ENCODE measurements at places on chromosomes 1 and 21.

GRCh38 chr1:40546957-40547356 is 15.5 kb downstream of the ZNF684 start:
- DNase-seq: no peak

DNA sequence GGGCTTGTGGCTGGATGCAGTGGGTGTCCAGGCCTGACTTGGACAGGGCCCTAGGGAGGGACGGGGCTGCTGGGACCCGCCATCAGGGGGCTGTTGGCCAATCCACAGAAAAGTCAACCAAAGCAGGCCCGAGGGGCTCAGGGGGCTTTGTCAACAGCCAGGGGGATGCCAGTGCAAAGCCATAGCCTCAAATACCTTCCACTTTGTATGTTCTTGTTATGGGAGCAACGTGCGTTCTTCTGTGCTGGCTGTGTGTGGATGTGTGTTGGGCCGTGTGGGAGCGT is 35.4 kb upstream of the ARF1 start:
- DNase-seq: no peak

DNA sequence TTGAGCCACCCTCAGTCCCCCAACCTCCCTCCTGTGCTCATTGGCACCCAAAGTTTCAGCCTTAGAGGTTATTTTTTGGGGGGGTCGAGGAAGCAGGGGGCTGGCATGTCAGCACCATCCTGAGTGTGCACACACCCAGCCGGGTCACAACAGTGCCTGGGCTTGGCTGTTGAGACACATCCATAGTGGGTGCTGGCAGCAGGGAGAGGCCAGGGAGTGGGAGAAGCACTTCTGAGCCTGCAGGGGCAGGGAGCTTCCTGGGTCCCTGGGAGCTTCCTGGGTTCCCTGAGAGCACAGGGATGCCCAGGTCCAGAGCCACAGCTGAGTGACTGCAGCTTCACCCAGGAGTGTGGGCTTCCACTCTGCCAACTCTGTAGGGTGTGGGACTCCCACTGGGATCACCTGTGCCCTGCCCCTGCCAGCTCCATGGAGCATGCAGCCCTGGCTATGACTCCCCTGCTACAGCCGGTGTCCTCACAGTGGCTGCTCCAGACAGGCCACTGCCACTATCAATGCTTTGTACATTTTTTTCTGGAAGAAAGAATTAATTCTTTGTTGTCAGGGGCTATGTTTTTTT is 240.4 kb downstream of the PTGER3 start:
- DNase-seq: no peak

DNA sequence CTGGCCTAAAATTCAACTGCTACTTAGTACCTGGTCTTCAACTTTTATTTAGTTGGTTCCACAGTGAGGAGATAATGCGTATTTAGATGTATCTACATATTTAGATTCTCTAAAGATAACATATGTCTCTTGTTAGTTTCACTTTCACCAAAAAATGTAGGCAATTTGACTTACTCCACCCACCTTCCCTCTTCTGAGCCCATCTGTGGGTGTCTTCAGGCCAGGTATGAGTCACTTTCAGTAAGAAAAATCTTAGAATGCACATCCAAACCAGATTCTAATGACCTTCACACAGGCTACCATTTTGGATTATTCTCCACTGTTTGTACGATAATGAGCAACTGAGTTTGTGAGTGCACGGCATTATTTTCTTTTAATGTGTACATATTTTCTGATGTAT is 501.7 kb downstream of the NEGR1 start:
- no peak for DNase-seq

DNA sequence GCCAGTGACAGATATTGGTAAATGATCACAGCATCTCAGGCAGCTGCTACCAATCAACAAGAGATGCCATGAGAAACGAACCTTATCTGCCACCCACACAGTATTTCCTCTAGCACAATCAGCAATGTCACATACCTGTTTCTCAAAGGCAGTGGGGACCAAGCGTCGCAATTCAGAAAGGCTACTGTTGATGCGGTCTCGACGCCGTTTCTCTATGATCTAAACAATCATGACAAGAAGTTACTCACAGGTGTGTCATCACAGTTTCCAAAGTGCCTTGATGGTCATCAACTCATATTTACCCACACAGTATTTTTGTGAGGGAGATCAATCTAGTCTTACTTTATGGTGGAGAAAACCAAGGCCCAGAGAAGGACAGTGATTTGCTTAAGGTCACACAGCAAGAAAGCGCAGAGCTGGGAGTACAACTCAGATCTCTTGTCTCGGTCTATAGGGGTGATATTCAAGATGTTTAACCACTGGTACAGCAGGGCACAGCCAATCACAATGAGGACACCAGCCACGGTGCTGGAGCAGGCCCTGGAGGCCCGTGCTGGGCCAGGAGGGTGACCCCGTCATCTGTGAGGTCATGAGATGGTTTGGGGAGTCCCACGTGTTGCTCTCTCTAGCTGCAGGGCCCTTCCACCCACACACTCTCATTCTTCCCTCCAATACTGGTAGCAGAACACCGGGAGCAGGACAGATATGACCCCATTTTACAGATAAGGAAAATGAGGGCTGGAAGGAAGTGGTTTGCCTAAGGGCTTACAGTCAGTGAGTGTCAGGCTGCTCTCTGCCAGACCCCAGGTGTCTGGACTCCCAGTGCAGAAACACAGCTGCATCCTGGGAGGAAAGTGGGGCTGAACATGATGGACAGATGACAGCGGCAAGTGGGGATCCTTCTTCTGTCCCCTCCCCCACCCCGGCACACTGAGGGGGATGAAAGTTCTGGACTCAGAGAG is 7.8 kb downstream of the HEYL start:
- no peak for DNase-seq

DNA sequence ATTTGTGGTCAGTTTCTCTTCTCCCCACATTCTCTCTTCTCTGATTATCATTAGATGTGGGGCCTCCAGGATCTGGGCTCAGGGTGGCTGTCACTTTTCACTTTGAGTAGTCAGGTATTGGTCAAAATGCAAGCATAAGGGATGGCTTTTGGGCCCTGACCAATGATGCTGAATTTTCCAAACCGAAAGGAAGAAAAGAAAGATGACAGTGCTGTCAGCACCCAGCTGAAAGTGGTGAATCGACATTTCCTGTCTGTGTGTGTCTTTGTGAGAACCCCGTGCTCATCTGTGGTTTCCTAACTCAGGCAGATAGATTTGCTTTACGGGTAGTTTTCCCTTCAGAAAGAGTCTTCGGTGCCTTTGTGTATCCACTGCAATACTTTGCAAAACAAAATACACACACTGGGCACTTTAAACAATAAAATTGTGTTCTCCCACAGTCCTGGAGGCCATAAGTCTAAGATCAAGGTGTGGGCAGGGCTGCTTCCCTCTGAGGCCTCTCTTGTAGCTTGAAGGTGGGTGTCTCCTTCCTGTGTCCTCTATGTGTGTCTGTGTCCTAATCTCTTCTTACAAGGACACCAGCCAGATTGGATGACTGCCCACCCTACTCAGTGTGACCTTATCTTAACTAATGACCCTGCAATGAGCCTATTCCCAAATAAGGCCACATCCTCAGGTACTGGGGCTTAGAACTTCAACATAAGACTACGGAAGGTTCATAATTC is 274.8 kb upstream of the AJAP1 start:
- DNase-seq: no peak

DNA sequence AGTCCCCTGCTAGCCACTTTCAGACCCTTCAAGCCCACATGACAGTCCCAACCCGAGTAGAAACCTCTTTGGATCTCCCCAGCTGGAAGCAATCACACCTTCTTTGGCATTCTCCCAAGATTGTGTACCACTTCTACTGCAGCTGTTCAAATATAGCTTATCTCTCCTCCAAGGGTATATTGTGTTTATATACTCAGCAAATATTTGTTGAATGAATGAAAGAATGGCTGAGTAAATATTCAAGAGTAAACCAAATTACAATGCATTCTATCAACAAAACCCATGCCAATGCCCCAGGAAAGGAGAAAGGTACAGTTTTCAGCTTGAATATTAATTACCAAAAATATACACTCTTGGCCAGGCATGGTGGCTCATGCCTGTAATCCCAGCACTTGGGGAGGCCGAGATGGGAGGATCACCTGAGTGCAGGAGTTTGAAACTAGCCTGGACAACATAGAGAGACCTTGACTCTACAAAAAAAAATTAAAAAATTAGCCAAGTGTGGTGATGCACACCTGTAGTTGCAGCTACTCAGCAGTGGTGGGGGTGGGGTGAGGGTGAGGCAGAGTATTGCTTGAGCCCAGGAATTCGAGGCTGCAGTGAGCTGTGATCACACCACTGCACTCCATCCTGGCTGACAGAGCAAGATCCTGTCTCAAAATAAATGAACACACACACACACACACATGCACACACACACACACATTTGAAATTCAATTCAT is 68.5 kb downstream of the NIBAN1 start:
- no peak for DNase-seq

DNA sequence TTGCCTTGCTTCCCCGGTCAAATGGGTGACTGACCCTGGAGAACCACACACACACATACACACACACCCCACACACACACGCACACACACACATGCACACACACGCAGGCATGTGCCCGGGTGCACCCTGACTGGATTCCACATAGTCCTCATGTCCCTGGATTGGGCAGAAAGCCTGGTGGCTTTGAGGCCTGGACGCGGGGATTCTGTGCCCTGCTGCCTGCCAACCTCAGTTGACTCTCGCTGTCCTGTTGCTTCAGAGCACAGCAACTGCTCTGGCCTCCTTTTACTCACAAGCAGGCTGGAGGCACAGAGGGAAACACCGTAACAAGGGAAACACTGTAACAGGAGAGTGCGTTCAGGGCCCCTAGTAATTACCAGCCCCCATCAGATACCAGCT is 6.4 kb downstream of the RORC start:
- DNase-seq: no peak

- DNase-seq: no peak
Observed at GRCh38 chr1:18302788-18303413, 177.8 kb upstream of the KLHDC7A start.

DNA sequence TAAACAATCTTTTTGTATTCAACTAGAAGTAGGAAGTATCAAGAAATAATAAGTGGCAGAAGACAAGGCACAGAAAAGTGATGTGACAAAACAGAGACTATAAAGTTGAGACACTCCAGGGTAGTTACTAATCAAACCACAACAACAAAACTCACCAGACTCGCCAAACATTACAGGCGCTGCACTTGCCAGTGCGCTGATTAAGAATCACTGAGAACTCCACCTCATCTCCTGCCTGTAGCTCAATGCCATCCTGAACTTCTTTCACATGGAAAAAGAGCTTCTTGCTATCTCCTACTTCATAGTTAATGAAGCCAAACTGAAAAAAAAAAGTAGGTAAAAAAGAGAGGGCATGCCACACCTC is 2.8 kb upstream of the NRAS start:
- DNase-seq: no peak

DNA sequence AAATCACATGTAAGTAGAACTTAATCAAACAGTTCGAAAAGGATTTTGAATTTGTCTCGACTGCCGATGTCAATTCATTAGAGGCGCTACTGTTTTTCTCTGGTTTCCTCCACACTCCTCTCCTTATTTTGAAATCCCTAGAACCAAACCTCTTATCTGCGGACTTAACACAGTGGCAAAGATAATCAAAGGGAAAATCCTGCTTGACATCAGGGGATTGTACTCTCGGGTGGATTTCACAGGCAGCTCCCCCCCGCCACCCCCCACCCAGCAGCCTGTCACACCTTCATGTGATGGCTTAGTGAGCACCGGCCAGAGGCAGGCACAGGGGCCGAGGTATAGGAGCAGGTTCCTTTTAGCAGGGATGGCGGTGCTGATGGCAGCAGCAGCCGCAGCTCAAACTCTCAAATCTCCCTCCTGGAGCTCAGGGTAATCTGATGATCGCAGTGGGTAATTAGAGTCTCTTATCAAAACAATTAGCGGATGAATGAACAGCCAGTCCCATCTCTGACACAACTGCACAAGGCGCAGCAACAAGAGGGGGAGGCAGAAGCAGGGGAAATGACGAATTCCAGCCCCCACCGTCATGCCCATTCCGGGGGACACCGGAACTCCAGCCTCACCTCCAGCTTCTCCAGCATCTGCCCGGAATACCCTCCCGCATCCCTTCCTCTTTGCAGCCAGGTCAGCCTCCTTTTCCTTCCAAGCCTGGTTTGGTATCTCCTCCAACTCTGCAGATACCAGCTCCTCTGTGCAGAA is 80.3 kb downstream of the SSBP3 start:
- DNase-seq: no peak

DNA sequence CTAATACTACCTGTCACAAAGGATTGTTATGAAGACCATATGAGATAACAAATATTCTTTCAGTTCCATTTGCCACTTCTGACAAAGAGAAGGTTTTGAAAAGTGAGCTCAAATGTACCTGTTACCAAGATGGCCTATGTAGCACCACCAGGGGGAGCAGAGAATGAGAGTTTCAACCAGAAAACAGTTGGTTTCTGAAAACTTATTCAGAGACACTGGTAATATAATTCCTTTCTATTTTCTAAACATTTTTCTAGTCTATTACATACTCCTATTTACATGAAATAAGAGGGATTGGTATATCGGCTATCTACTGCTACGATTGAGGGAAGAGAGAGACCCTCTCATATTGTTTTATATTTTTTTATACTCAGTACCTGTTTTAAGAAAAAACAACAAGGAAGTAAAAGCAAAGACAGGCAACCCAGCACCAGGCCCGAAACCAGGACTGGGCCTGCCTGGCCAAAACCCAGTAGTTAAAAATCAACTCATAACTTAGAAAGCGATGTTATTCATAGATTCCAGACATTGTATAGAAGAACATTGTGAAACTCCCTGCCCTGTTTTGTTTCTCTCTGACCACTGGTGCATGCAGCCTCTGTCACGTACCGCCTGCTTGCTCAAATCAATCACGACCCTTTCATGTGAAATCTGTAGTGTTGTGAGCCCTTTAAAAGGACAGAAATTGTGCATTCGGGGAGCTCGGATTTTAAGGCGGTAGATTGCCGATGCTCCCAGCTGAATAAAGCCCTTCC is 48.3 kb downstream of the IL23R start:
- DNase-seq: peak; percentile 27

- DNase-seq: no peak
Observed at GRCh38 chr1:65323246-65323645, 13.9 kb downstream of the DNAJC6 start.

GRCh38 chr1:100279358-100279923 is 13.4 kb downstream of the RTCA start:
- no peak for DNase-seq

GRCh38 chr21:42443181-42443785 is 39.6 kb downstream of the UBASH3A start:
- DNase-seq: no peak

DNA sequence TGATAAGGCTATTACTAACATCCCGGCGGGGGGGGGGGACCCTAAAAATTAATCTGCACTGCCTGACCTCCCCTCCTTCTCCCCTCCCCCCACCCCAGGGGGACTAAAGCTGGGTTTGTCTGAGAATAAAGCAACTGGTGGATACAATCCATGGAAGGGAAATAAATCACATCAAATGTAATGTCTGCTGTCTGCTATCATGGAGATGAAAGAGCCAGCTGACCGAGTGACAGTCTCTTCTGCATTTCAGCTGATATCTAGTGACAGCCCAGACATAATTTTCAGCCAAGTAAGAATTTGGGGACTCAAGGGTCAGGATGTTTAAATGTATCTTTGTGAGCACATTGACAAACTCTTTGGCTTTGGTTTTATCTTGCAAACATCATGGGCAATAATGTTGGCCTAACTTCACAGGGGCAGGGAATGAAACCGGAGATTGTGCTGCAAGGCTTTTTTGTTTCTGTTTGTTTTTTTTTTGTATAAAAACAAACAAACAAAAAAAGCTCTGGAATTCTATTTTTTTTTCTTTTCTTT is 44.7 kb downstream of the HTR6 start:
- no peak for DNase-seq

Data from activated CD4-positive, CD25-positive, alpha-beta regulatory T cell (primary cell).